ENCODE measurements at places on chromosomes 2 and 18.

- DNase-seq = no peak
Measured at GRCh38 chr18:8998481-8999217, 103.8 kb upstream of the NDUFV2 start.

DNA sequence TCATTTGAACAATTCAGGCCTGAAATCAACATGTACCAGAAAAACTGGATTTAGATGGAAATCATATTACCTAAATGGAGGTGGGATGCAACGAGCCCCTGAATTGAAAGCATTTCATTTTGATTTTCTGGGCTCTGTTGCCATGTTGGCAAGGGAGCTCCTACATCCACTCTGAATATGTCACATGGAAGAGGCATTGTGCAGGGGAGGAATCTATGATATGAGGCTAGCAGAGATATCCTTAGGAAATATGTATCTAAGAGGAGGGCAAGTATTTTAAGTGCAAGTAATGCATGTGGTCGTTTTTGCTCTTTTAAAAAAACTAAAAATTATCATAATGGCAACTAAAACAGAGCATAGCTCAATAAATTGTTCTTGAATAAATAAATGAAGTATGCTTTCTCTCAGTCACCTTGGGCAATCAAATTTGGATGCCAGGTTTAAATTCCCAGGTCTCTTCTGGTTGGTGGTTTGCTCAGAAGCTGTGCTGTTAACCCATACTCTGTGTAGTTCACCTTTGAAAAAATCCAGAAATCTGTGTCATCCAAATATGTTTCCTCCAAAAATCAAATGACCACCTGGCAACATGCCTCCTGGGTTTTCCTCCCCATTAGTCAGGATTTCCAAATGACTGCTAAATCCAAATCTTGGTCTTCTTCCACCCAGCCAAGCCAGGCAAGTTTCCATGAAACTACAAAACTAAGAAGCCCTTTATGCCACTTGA, 6.5 kb upstream of the LGALSL start:
- no peak for DNase-seq

GRCh38 chr2:171389325-171389724, 44.5 kb downstream of the METTL8 start:
- DNase-seq = no peak

GRCh38 chr2:45699032-45699658, 47.7 kb downstream of the PRKCE start:
- no peak for DNase-seq

GRCh38 chr2:189022053-189022481, 47.9 kb downstream of the COL3A1 start:
- no peak for DNase-seq

- DNase-seq = no peak
Measured at GRCh38 chr2:170887896-170888295, 41.2 kb upstream of the GORASP2 start.

DNA sequence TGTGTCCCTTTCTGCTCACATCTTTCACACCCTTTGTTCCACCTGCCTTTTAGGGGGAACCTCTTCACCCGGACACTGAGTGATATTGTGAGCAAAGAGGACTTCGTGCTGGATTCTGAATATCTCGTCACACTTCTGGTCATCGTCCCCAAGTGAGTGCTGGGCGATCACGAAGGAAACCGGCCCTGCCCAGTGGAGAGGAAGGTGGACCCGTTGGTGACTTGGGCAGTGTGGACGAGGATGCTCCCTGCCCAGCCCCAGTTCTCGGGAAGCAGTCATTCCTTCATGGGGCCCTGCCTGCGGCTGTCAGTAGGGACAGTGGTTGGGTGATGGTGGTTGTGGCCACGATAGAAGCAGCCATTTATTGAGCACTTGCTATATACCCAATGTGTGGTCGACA, 40.8 kb downstream of the PDIA6 start:
- no peak for DNase-seq

GRCh38 chr2:3814706-3815245, 111.4 kb downstream of the DCDC2C start:
- no peak for DNase-seq

All from COR-L47 (cell line).